ENCODE measurements at places on chromosomes 3 and 15.

DNA sequence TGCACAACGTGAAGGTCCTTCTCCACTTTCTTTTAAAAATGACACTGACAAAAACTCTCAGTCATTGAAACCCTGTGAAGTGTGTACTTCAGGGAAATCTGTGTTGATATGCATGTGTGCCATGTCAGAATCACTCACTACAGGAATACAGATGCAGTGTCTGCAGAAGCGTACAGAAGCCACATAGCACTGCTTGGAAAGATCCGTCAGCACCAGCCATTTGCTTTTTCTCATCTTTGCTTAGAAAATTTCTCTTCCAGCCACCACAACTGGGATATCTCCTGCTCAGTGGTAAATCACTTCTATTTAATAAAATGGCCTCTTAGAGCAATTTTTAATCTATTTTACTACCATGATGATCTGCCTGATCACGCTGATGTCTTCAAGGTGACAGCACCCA is 91.3 kb upstream of the ARHGEF26 start:
- peak; percentile 36 for DNase-seq

GRCh38 chr15:83747050-83747717 is 93.3 kb downstream of the ADAMTSL3 start:
- DNase-seq = no peak

DNA sequence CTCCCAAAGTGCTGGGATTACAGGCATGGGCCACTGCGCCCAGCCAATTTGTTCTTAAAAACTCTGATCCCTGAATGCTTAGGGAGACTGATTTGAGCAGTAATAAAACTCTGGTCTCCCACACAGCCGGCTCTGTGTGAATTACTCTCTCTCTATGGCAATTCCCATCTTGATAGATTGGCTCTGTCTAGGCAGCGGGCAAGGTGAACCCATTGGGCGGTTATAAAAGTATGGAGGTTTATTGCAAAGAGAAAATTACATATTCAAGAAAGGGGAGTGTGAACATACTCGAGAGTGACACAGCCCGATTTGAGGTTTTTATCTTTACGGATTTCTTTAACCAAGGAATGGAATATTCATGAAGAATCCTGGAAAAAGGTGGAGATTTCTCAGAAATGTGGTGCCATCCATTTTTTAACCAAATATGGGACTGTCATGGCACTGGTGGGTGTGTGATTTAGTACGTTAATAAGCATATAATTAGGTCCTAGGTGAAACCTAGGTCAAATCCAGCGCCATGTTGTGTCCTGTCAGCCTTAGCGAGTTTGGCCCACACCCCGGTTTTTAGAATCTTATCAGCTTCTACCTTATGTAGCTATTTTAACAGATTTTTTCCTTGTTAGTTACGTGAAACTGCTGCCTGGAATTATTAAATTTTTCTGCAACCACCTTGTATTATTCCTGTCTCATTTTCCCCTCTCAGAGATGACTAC is 7.2 kb upstream of the GMPS start:
- DNase-seq = no peak

GRCh38 chr3:185089751-185090150 is 63.1 kb downstream of the C3orf70 start:
- no peak for DNase-seq

DNA sequence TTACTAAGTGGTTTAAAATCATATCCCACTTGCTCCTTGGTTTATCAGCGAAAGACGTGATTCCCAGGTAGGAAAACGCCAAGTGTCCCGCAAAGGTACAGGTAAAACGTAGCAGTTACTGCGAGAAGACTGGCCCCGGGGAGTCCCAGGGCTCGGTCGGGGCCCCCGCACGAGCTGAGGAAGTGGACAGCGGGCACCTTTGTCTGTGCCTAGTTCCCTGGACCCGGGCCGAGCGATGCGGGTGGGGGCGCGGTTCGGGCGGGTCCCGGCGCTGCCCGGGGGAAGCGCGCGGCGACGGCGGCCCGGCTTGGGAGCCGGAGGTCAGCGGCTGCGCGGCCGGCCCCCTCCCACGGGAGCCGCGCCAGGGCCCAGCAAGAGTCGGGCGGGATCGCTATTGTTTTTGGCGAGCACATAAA is 864 bp upstream of the NEO1 start:
- no peak for DNase-seq

GRCh38 chr15:26113296-26113695 is 250.2 kb upstream of the ATP10A start:
- DNase-seq = no peak

DNA sequence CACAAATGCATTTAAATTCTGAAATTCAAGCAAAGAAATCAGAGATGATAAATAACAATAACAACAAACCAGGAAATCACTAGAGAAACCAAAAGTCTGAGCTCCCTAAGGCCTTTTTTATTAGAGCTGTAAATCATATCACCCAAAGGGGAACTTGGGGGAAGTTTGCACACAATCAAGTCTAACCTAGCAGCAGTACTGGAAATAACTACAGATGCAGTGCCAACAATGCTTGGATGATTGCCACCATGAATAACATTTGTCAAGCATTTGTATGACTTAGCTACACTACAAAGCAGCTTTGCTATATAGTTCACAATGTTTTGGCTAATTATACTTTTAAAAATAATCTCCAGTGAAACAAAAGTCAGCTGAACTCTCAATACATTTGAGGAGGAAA is 27.8 kb downstream of the SHQ1 start:
- no peak for DNase-seq

- peak; percentile 33 for DNase-seq
Observed at GRCh38 chr3:139443186-139443585, 33.1 kb downstream of the RBP2 start.

- no peak for DNase-seq
Observed at GRCh38 chr3:123333401-123333800, 115.5 kb downstream of the ADCY5 start.
